ENCODE measurements at places on chromosomes 13 and 19. TPM values are rescaled to one million over a fixed set of nuclear protein-coding genes. Genes with fewer than 3 reads are reported as not detected.

The PDX1 gene
- total RNA-seq, result not detected

The ZNF667 gene
- 0.05 TPM for total RNA-seq

The ERICH6B gene
- not detected for total RNA-seq

The RNF17 gene
- total RNA-seq, result not detected

The OXGR1 gene
- total RNA-seq, result not detected

The LIM2 gene
- not detected for total RNA-seq

The GSX1 gene
- not detected for total RNA-seq

The C19orf85 gene
- total RNA-seq, result not detected

The SIGLEC5 gene
- not detected for total RNA-seq

The SMAD9 gene
- 0.08 TPM for total RNA-seq

The CYP4F2 gene
- not detected for total RNA-seq

The LYL1 gene
- 2.4 TPM for total RNA-seq

The FGF21 gene
- total RNA-seq, result not detected

The CASP14 gene
- total RNA-seq, result not detected

The GFY gene
- not detected for total RNA-seq

The CYSLTR2 gene
- total RNA-seq, result 0.75 TPM

The KLK10 gene
- total RNA-seq, result not detected

The GIPC3 gene
- total RNA-seq, result 0.31 TPM

The FXYD7 gene
- 0.39 TPM for total RNA-seq

The DNAJC15 gene
- total RNA-seq, result 20.5 TPM

The CALR3 gene
- not detected for total RNA-seq

The LGI4 gene
- total RNA-seq, result not detected

The TMEM150B gene
- 0.71 TPM for total RNA-seq

The NAPA gene
- total RNA-seq, result 68.7 TPM

The PODNL1 gene
- not detected for total RNA-seq

The MUC16 gene
- total RNA-seq, result not detected

The TIMM50 gene
- total RNA-seq, result 127 TPM

The ZNF284 gene
- total RNA-seq, result 1.3 TPM

The ICAM4 gene
- 1.0 TPM for total RNA-seq

The WDR88 gene
- total RNA-seq, result not detected

The ZNF547 gene
- 0.93 TPM for total RNA-seq

The ZNF699 gene
- 4.7 TPM for total RNA-seq

The KIR2DL4 gene
- total RNA-seq, result 0.13 TPM

The FAM83E gene
- total RNA-seq, result 7.3 TPM

The COL5A3 gene
- total RNA-seq, result 0.76 TPM

The C19orf33 gene
- not detected for total RNA-seq

The ZNF850 gene
- 3.2 TPM for total RNA-seq

The SRRM5 gene
- total RNA-seq, result 0.10 TPM

The MADCAM1 gene
- 0.27 TPM for total RNA-seq

The CEACAM20 gene
- total RNA-seq, result not detected

The TRAPPC2B gene
- 3.8 TPM for total RNA-seq

The KLK7 gene
- total RNA-seq, result not detected

The ZNF763 gene
- 1.1 TPM for total RNA-seq

The KLK12 gene
- total RNA-seq, result not detected

The PLVAP gene
- total RNA-seq, result not detected

The MBD3L5 gene
- not detected for total RNA-seq

The ZNF43 gene
- total RNA-seq, result 29.9 TPM

The TINCR gene
- total RNA-seq, result 0.75 TPM

Measured in activated T-helper 1 cell treated with anti-CD3 and anti-CD28 coated beads, Interleukin-12 subunit alpha, Interleukin-12 subunit beta, Interleukin-2, Interleukin-4 antibody, amounts not matched to agents 30 ng/mL and 10 ng/mL and 1 ng/mL, durations not matched to agents 14 hours and 24 hours and 36 hours (primary cell).